ENCODE measurements at places on chromosomes 3 and 15.

DNA sequence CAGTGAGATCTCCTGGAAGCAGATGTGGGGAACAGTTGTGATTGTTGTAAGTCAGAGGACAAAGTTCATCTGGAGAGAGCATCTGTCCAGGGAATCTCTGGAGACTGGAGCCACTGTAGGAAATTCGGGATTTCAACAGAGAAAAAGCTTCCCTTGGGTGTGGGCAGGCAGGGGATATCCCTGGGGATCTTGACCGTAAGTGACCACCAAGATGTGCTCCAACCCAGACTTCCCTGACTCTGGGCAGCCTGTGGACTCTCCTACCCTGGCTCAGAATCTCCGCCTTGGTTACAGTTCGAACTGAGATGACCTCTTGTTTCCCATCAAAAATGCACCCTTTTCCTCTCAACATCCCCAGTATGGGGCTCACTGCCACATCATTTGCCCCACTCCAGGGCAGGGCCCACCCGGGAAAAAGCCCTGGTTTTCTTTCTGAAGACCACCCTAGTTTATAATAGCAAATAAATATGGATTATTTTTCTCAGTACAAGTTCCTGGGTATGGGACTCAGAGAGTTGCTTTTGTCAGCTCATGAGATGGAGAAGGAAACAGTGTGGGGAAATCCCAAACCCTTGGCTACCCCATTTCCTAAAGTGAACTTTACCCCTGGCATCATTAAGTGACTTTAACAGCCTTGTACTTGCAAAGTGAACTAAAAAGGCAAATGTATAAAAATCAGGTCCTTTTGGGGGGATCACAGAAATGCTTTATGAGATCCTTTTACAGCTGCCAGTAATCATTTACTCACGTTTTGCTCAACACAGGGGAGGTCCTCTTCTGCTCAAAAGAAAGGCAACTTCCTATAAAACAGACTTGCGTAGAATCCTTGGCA is 89.9 kb downstream of the CCNL1 start:
- no peak for DNase-seq

GRCh38 chr3:149957361-149958125 is 13.2 kb downstream of the PFN2 start:
- no peak for DNase-seq

DNA sequence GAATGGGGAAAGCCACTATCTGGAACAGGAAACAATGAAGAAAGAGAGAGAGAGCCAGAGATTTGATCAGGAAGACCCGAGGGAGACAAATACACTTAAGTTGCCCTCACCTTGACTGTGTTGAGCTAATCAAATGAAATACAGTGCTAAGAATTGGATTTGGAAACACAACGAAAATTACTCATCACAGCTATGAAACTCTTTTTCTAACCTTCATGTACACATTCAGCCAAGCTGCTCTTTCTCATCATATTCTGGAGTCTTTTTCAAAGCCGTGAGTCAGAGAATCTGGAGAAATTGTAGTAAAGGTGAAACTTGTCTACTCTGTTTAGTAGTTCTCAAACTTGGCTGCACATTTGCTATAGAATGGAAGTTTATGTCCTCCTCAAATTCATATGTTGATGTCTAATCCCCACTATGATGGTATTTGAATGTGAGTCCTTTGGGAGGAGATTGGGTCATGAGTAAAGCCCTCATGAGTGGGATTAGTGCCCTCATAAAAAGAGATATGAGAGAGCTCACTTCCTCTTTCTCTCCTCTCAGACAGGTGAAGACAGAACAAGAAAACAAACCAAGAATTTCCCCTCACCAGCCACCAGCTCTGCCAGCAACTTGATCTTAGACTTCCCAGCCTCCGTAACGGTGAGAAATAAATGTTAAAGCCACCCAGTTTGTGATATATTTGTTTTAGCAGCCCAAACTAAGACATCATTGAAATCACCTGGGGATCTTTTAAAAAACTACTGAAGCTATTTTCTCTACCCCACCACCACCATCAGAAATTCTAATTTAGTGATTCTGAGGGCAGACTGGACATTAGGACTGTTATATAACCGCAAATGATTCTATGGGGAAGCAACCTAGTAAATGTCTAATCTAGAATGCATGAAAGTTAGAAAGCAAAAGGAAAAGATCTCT is 143.6 kb upstream of the GRM7 start:
- DNase-seq = no peak

DNA sequence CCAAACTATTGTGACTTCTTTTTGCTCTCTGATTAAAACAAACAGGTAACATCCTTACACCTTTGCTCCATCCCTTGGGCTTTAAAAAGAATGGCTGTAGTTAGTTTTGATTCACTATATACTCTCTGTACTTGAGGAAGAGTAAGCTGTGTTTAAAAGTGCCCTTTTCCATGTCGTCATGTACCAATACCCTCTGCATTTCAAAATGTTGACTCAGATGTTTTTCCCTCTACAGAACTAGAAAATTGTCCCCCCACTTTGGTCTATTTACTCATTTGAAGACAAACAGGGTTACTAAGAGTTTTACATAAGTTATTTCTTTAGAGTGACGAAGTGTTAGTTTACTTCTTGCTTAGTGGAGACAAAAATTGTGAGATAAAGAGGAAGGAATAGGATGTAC is 62.7 kb downstream of the TASOR start:
- no peak for DNase-seq

- DNase-seq = no peak
These were observed 14.2 kb upstream of the ANKDD1A start for GRCh38 chr15:64897345-64897985.

- DNase-seq = no peak
These were observed 24.2 kb downstream of the NMNAT3 start for GRCh38 chr3:139653582-139653981.

DNA sequence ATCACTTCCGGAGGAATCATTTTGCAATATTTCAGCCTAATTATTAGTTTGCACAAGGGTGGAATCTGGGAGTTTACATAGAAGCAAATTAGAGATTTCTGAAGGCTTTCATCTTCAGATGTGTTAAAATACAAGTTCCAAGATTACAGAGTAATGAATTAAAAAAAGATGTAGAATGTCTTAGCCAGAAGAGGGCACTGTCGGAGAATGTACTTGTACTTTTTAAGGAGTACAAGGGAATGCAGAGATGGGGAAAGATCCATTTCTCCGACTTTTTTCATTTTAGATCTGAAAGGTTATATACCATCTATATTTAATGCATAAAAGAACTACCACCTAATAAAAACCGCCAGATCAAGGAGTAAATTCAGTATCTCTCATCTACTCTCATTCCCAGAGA is 43.1 kb upstream of the WDR5B start:
- no peak for DNase-seq

DNA sequence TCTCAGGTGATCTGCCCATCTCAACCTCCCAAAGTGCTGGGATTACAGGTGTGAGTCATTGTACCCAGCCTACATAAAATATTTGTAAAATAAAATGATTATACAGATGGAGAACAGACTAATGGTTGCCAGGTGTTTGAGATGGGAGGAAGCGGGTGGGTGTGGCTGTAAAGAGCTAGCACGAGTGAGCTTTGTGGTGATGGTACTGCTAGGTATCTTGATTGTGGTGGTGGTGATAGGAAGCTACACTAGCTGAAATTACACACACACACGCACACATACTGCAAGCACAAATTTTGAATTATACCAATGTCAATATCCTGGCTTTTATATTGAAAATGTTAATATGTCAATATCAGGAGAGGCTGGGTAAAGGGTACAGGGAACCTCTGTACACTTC is 5.4 kb downstream of the PGPEP1L start:
- DNase-seq = no peak

DNA sequence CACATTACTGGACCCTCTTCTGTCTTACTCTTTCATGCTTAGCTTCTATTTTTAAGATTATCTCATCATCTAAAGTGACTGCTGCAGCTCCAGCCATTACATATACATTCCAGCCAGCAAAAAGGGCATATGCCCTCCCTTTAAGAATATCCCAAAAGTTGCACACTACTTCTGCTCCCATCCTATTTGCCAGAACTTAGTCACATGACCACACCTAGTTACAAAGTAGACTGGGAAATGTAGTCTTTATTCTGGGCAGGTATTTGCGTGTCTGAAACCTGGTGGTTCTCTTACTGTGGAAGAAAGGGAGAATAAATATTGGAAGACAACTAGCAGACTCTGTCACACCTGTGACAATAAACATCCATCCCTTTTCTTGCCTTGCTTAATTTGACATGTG is 341.6 kb upstream of the NR2E3 start:
- DNase-seq = no peak

DNA sequence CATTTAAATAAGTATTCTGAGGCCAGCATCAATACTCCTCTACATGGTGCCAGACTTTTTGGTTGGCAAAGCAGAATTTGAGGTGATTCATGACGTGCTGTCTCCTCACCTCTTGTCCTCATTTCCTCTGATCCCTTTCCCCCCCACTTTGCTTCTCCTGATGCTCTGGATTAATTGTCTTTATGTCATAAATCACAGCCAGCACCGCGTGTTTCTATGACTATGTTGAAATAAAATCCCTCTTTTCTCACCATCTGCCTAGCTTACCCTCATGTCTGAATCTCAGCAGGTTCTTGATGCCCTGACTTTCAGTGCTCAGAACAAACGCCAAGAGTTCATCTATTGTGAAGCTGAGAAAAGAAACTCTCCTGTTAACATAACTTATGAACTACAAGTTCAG is 19.7 kb upstream of the PTPRG start:
- DNase-seq = no peak

GRCh38 chr3:145191543-145191942 is 969.4 kb downstream of the PLOD2 start:
- DNase-seq = no peak

GRCh38 chr3:187183903-187184302 is 13.4 kb upstream of the RTP1 start:
- no peak for DNase-seq

GRCh38 chr3:112333381-112334317 is 693 bp downstream of the CD200 start:
- no peak for DNase-seq
